Stimulated activated CD4-positive, alpha-beta T cell treated with anti-CD3 and anti-CD28 coated beads, Interleukin-1b, Interleukin-23, amount 100 ng/mL, for 1 hour (primary cell): ENCODE measurements at places on chromosomes 1 and 21.

DNA sequence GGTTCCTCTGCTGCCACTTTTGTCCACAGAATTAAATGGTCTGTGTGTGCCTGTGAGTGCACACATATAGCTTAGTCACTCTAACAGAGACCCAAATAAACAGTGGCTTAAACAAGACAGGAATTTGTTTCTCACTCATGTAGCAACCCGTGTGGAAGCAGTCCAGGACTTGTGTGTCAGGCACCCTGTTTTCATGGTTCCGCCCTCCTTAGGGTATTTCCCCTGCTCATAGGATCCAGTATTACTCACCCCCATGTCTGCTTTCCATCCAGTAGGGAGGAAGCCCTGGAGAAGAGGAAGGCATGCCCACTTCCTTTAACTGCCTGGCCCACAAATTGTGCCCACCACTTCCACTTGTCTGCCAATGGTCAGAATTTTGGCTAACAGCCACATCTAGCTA, 41.3 kb upstream of the TACSTD2 start:
- no peak for DNase-seq

DNA sequence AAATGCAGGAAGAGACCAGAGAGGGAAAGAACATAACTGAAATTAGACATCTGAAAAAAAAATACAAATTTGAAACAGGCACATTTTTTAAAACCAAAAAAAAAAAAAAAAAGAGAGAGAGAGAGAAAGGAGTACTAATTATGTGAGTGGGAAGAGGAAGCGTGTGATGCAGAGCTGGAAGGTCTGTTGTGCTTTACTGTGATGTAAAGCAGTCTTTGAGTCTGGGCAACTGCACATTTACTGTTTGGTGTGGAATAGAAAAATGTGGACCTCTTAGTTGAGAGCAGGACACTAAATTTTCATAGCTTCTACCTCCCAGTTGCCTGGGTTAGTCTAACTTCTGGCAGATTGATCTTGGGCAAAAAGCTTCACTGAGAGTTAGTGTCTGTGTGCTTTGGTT, 16.5 kb downstream of the LHX9 start:
- DNase-seq = no peak

DNA sequence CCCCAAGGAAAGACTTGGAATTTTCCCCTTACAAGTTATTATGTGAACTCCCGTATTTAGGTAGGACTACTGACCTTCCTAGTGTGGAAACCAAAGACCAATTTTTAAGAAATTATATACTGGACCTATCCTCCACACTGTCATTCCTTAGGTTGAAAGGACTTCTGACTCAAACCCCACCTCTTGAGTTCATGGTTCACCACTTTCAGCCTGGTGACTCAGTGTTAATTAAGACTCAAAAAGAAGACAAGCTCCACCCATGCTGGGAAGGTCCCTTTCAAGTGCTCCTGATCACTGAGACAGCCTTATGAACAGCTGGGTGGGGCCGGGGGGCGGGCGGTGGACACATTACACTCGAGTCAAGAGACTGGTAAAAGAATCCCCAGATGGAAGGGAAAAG, 113.2 kb downstream of the LRRC53 start:
- no peak for DNase-seq

GRCh38 chr1:43850591-43851233, 82.9 kb upstream of the ARTN start:
- no peak for DNase-seq
